ENCODE measurements at places on chromosomes 7 and 10.

DNA sequence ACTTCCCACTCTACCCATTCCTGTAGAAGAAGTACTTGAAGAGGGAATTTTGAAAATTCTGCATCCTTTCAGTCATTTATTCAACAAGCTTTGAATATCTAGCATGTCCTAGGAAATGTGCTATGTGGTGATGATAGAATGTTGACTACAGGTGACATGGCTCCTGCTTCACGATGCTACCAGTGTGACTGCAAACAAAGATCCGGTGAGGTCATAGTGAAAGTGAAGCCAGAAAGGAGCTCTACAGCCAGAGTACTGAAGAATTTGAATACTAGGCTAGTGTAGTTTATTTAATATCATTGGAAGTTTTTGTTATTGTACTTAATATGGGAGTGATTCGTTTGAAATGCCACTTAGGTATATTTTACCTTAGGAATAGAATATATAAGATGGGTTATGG, 348.1 kb downstream of the TFEC start:
- DNase-seq = no peak

DNA sequence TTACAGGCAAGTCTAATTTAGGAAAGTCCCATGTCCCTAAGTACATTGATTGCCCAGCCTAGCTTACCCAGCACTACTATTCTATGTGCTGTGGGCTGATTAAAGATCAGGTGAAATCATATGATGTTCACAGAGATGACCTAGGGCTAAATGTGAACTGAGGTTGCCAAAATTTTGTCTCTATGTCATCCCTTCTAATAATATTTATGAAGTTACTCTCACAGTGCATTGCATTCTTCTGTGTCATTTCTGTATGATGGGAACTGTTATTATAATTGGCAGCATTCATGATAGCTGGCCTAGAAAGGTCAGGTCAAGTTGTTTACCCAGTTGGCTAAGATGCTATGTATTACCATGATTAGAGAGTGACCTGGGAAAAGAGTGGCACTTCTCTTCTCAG, 2.8 kb upstream of the PDK4 start:
- DNase-seq = no peak

DNA sequence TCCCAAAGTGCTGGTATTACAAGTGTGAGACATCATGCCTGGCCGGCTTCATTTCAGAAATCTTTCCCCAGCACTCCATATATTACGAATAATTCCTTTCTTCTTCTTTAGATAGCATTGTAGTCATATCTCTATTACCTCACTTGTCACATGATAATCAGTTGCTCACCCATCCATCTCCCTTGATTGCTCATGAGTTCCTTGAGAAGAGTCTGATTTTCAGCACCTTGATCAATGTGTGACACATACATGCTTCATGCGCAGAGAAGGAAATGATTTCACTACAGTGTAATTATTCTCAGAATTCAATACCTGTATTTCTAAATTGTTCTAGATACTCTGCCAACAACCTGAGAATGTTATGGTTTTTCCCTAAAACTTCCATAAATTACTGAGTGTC, 26.7 kb upstream of the GGCT start:
- DNase-seq = no peak

GRCh38 chr10:96270571-96270970, 798 bp downstream of the BLNK start:
- DNase-seq = no peak
